Urinary bladder (tissue), 4 donors: ENCODE measurements at places on chromosomes 1 and 21.

- no peak for DNase-seq
These were observed 92.1 kb downstream of the NAV1 start for GRCh38 chr1:201631037-201631436.

DNA sequence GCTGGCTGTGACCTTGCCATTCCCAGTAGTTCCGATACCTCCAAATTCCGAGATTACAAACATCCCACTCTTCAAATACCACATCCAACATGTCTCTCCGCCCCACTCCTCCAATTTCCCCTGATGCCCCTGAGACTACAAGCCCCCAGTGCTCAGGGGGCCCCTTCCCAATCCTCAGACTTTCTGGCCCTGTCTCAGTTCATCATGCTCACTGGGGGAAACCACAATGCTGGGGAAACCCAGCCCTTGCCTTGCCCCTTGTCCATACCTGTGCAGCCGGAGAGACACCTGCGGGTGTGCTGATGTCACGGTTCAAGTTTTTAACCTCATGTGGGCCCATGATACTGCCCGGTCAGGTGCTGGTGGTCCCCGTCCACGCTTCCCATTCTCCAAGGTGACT lies 226.6 kb downstream of the CAMTA1 start:
- no peak for DNase-seq

DNA sequence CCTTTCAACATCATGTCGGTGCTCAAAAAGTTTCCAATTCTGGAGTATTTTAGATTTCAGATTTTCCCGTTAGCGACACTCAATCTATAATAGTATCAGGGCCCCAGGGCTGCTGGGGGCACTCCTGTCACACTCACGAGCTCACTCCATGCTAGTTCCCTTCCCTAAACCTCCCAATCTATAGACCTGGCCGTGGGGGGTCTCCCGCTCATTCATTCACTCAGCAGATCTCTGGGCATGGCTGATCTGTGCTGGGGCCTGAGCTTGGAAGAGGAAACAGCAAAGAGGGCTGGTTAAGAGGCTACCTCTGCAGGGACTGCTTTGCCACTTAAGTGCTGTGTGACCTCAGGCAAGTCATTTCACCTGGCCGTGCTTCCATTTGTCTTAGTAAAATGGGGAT lies 46.8 kb upstream of the LAPTM5 start:
- no peak for DNase-seq

- DNase-seq = no peak
These were observed 34.4 kb downstream of the PDE9A start for GRCh38 chr21:42687796-42688195.
